ENCODE measurements at places on chromosomes 1 and 21.

DNA sequence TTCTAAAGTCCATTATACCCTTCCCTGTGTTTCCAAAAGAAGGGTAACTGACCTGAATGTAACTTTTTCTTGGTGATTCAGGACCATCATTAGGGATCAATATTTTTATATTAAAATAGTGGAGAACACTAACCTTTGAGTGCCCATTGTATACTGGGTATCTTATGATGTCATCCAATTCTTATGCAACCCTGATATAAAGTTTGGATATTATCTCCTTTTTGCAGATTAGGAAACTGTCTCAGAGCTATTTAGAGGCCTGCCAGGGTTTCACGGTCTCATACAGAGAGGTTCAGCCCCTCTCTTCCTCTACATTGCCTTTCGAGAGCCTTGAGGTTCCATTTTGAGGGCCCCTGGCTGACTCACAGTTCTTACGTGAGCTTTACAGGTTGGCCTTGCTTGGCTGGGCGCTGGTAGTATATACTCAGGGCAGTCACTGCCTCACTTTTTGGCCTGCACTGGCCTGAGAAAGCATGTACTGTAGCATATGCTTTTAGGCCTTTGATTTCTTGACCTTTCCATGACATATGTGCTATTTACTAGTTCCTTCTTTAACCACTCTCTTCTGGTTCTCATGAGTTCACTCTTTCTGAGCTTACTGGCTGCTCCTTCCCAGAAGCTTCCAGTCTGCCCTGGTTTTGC is 15.7 kb upstream of the FOXO6 start:
- no peak for DNase-seq

GRCh38 chr1:115719285-115719684 is 49.2 kb downstream of the CASQ2 start:
- no peak for DNase-seq

DNA sequence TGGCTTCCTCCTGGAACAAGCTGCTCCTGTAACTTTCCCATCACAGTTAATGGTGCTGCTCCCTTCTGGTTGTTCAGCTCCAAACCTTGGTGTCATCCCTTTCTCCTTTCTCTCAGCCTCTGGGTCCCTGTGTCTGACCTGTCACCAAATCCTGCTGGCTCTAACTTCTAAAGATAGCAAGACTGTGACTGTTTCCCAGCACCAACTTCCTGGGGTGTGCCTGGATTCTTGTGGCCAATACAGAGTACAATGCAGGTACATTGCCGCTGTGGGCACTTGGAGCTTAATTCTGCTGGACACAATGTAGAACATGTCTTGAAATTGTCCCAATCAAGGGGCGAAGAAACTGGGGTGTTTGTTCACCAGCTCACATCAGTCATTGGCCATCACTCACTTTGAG is 156.7 kb upstream of the CSF3R start:
- no peak for DNase-seq

DNA sequence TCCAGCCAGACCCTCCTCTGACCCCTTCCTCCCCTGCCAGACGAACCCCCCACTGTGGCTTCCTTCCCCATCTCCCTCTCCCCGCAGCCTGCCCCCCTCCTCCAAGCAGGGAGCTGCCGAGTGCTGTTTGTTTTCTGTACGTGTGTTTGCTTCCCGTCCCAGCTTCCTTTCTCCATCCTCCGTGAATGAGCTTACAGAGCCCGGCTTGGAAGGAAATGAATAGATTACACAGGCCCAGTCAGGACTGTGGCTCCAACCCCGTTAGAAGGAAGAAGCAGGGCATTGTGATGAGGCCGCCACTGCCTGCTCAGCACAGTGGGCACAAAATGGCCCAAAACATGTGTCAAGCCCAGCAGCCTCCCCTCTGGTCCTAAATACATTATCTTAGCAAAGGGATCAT is 123.2 kb downstream of the IGSF21 start:
- DNase-seq, result no peak

- DNase-seq, result no peak
Measured at GRCh38 chr21:46148106-46148505, 7.3 kb downstream of the FTCD start.

GRCh38 chr1:235734335-235734734 is 84.8 kb upstream of the GNG4 start:
- DNase-seq, result no peak

- DNase-seq, result peak; percentile 77
Measured at GRCh38 chr1:40848530-40849189, 13.5 kb downstream of the CITED4 start.

GRCh38 chr21:44392916-44393315 is 39.5 kb downstream of the TRPM2 start:
- peak; percentile 6 for DNase-seq

- DNase-seq, result no peak
Measured at GRCh38 chr1:83123019-83123418, 875.9 kb downstream of the TTLL7 start.

DNA sequence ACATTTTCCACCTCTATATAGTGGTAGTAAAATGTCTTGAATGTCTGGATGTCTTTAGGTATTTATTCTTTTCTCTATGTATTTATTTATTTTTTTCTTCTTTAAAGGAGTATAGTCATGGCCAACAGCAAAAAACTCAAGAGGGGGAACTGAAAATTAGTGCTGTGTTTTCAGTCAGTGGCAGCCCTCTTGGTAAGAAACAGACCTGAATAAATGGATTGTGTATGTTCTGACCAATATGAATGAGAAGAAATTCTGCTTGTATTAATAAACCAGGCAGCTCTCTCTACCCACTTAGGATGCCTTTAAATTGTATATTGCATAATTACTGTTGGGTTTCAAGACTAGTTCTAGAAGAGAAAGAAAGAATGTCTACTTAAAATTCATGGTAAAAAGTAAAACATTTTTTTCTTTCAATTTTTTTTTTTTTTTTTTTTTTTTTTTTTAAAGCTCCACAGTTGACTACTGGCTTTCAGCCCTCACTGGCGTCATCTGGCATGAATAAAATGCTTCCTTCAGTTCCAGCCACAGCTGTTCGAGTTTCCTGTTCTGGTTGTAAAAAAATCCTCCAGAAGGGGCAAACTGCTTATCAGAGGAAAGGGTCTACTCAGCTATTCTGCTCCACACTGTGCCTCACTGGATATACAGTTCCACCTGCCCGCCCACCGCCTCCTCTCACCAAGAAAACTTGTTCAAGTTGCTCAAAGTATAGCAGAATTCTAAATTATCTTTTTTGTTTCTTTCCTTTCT is 101.6 kb downstream of the ZMYM4 start:
- DNase-seq, result peak; percentile 21

- DNase-seq, result no peak
Measured at GRCh38 chr1:11985171-11985570, 4.9 kb downstream of the MFN2 start.

- no peak for DNase-seq
Measured at GRCh38 chr1:227559499-227559898, 3.9 kb upstream of the ZNF678 start.

- no peak for DNase-seq
Measured at GRCh38 chr1:199123615-199124014, 484.8 kb downstream of the PTPRC start.

- no peak for DNase-seq
Measured at GRCh38 chr1:168774241-168774640, 45.2 kb upstream of the DPT start.

DNA sequence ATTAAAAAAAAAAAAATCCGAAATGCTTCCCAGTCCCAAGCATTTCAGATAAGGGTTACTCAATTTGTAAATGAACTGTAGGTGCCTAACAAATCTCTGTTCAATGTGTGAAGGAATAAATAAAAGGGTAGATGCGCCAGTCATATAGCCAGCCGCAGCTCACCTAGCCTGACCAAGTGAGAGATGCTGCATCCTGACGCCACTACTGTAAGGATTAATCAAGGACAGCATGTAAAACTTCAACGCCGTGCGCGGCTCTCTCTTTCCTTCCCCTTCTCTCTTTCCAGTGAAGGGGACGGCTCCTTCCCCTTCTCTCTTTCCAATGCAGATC is 441 bp downstream of the PPT1 start:
- DNase-seq, result no peak

DNA sequence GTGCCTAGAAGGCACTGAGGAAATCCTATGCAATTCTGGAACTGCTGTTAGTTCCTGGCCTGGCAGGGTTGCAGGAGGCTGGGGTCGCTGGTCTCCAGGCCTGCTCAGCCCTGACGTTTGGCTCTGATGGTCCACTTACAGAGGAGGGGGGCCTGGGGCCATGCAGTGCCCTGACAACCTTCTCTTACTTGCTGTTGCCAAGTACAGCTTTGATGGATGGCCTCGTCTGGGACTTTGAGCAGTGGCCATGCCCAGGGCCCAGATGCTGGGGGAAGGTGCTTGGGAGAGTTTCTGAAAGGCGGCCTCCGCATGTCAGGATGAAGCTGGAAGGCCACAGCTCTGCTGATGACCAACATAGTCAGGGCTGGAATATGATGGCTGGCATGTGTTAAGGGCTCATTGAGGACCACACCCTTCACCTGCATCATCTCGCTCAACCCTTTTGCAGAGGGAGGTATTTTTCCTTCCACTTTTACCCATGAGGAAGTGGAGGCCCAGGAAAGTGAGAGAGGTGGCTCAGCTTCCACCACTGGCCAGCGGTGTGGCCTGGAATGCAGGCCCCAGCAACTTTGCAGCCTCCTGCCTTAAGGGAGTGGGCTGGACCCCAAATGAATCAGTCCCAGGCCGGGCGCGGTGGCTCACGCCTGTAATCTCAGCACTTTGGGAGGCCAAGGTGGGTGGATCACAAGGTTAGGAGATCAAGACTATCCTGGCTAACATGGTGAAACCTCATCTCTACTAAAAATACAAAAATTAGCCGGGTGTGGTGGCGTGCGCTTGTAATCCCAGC is 34.7 kb upstream of the LRRC3 start:
- DNase-seq, result no peak

GRCh38 chr1:155522069-155522468 is 40.5 kb downstream of the ASH1L start:
- no peak for DNase-seq

DNA sequence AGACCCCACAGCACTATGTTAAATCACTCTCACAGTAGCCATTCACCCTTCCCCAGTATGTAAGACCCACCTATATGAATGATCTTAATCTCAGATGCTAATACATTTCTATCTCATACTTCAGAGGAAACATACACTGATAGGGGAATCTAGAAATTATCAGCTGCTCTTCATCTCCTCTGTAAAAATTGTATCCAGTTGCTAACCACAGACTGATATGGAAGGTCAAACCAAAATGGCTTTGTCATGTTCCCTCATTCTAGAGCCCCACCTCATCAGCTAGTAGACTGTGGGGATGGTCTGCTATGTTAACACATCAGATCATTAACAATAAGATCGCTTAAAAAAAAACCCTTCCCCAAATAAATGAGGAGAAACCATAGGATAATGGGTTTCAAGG is 71.7 kb downstream of the UBR4 start:
- DNase-seq, result no peak

DNA sequence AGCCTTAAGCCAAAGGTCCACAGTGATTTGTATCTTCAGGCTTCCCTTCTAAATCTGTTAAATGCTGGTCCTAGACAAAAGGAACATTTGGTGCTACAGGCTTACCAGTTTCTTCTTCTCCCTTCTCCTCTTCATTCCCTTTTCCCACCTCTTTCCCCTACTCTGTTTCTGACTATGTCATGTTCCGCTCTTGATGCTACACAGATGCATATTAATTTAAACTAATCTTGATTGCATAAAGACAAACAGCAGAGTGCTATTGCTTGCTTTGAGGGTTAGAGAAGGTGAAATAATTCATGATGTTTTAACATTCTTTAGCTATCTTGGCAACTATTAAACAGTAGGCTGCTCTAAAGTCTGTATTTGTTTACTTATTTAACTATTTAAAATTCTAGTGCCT is 34.3 kb upstream of the COL24A1 start:
- no peak for DNase-seq

GRCh38 chr1:163824490-163824889 is 502.7 kb downstream of the NUF2 start:
- no peak for DNase-seq

DNA sequence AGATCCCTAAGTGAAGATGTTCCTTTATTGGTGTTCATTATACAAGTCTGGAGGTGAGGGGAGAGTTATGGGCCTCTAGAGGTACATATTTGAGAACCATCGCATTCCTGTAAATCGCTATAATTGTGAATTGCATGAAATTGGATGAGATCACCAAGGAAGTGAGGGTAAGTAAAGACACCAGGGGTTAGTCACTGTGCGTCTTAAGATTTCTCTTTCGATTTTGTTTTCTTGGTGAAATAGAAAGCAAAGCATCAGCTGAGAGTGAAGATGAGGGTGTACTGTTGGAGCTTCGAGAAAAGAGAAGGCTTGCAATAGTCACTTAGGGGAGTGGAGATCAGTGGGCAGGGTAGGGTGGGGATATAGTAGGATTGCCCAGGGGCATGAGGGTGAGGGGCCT is 82.1 kb downstream of the RAVER2 start:
- DNase-seq, result no peak
